Activated naive CD4-positive, alpha-beta T cell treated with anti-CD3 and anti-CD28 coated beads, Interleukin-2, amount 10 ng/mL, durations not matched to agents 7 days and 5 days (primary cell): ENCODE measurements at places on chromosomes 13 and 19.

DNA sequence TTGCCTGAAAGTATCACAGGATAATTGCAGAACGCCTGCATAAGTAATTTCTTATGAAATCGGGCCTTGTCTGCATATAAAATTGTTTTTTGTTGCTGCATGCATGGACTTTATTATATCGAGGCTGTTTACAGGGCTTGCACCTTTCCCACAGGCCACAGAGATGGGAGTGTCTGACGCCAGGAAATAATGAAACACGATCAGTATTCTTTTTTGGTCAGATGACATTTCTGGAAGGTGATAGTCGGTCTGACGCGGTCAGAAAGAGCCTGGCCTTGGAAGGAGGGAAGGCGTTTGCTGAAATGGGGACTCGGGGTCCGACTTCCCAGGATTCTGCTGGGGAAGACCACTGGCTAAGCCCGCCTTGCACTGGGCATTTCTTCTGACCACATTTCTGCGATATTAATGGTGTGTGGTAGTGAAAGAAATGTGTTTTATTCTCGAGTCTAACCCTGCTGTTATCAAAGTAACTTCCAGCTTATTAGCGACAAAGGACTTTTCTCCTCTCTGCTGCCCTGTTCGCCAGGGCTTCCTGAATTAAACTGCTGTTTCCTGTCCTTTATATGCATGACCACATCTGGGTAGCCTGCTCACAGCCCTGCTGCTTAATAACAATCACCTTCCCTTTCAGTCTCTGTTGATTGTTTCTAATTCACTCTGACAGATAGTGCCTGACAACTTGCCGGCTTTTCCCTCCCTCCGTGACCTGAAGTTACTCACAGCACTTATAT, 11.6 kb upstream of the ZNF536 start:
- no peak for DNase-seq

DNA sequence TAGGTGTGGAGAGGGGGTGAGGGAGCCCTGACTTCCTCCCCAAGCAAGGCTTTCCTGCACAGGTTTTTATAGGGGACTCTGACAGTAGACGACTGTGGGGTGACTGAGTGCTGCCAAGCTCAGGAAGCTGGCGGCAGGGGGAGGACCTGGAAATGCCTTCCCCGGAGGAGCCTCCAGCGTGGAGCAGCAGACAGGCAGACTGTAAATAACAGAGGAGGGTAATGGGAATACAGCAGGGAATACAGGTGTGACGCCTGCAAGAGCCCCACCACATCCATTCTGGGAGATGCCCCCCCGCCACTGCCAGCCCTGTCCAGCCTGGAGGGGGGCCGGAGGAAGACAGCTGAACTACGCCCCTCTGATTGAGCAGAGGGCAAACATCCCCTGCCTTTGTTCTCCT, 190.4 kb downstream of the UQCRFS1 start:
- no peak for DNase-seq

- peak; percentile 67 for DNase-seq
Observed at GRCh38 chr19:49559928-49560327, 20.4 kb downstream of the NOSIP start.

DNA sequence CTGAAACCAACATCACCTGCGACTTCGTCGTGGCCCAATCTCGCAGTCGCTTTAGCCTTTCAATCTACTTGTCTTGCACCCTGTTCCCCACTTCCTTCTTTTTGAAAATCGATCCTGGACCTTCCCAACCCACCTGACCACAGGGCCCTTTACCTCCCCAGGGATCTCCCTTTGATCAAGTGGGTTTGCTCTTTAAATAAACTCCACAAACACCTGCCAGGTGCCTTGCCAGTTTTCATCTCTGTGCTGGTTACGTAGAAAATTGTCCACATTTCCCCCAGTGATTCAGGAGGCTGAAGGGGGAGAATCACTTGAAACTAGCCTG, 14.5 kb upstream of the RAB20 start:
- no peak for DNase-seq

DNA sequence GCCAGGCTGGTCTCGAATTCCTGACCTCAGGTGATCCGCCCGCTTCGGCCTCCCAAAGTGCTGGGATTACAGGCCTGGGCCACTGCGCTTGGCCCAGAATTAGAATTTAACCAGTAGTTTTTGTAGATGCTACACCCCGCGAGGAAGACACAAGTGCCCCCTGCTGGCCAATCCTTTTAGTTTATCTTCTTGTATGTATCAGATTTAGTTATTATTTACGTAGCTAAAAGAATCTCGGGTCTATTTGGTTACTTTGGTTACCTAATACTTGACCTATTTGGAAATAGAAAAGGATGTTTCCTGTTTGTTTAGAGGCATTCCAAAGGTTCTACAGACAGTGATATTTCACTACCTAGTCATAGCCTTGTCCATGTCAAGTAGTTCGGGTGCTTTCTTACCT, 22.0 kb downstream of the MUC16 start:
- peak; percentile 39 for DNase-seq

DNA sequence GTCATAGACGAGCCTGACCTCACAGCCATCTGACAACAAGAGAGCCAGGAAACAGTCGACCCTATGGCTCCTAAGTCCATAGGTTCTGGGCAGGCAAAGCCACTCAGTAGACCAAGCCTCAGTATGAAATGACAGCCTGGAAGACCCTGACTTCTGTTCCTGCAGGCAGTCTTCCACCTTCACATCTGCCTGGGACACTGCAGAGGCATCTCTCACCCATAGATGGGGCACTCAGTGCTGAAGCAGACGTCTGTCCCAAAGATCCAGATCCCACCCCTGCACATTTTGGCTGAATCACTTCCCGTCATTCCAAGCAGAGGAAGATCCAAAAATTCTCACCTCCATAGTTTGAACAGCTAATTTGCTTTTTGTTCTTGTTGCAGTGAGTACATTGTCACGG, 139.3 kb upstream of the ZNF507 start:
- no peak for DNase-seq

DNA sequence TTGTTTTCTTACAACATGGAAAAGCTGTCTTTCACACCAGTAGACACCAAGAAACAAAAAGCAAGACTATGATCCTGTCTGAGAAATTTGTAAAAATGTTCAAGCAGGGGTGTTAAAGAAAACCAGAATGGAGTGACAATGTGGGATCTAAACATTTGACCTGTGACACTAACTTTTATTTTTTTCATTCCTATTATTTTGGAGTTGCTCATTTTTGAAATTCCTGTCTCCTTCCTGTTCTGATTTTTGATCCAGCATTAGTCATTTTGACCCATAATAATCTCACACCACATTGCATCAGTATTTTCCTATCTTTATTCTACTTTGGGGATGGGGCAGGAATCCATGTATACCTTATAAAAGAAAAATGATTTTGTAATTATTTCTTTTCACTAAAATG, 164.2 kb downstream of the DLEU7 start:
- DNase-seq: no peak
